ENCODE measurements at places on chromosomes 7 and 10. TPM values are rescaled to one million over a fixed set of nuclear protein-coding genes. Genes with fewer than 3 reads are reported as not detected.

Gene ICA1
- total RNA-seq = 0.13 TPM

Gene C10orf105
- total RNA-seq = not detected

Gene NUTM2E
- total RNA-seq = not detected

Gene CPA2
- total RNA-seq = not detected

Gene CYP2E1
- total RNA-seq = 0.52 TPM

DNA sequence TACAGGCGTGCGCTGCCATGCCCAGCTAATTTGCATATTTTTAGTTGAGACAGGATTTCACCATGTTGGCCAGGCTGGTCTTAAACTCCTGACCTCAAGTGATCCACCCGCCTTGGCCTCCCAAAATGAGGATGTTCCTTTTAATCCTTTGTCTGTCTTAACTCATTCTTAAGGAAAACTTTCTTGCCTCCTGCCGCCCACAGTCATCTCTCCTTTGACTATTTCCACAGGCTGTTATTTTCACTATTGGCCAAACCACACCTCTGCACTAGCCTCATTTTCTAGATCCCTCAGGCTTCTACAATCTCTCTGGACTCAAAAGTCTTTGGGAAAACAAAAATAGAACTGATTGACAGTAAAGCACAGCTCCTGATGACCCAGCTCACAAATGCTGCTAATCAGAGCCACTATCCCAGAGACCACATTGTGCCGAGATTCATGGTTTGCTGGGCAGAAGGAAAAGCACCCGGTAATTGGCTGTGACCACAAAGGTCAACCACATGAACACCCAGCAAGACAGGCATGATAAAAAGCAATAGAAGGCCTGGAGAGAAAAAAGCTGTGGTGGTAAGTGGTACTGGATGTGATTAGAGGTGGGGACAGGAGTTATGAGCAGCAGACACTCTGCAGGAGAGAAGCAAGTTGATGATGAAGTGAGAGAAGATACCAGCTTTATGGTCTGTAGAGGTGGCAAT lies 44.1 kb upstream of the ZNRF2 start:
- peak; percentile 84 for DNase-seq

DNA sequence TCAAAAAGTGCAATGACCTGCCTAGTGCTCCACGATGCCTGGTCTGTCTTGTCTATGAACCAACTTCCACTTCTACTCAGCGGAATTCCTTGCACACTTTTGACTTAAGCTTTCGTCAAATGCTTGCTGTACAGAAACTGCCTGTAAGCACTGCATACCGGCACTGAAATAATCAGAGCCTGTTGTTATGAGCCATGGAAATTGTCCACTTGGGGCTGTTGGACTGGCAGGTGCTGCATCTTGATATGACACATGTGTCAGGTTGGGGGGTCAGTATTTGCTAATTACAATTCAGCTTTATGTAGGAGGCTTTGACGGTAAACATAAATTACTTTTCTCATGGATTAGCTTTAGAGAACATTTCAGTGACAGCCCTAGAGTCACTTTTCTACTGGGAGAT lies 32.0 kb upstream of the KLF6 start:
- DNase-seq = no peak

GRCh38 chr10:116761883-116762282 lies 19.5 kb upstream of the HSPA12A start:
- DNase-seq = no peak

Data from LHCN-M2 (cell line).